ENCODE measurements at places on chromosomes 6 and 20. TPM values are rescaled to one million over a fixed set of nuclear protein-coding genes. Genes with fewer than 3 reads are reported as not detected.

The MYO6 gene
- total RNA-seq, result 16.8 TPM

The OXT gene
- total RNA-seq, result not detected

GRCh38 chr6:38577492-38577891, 62.2 kb downstream of the BTBD9 start:
- DNase-seq, result no peak

DNA sequence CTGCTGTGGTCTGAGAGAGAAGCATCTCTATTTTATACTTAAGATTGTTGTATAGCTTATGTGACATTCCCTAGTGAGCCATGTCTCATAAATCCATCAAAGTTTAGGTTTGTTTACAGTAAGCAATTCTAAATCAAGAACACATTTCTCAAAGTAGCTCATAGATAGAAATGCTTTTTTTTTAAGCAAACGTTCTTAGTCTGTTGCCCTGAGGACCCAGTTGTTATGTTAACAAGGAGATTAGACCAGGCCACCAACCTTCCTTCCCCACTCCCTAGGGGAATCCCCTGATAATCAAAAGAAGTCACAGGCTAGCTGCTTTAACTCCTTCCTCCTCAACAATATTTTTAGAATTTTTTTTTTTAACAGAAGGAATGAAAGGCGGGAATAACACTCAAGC, 169.0 kb downstream of the FUT9 start:
- DNase-seq, result no peak

DNA sequence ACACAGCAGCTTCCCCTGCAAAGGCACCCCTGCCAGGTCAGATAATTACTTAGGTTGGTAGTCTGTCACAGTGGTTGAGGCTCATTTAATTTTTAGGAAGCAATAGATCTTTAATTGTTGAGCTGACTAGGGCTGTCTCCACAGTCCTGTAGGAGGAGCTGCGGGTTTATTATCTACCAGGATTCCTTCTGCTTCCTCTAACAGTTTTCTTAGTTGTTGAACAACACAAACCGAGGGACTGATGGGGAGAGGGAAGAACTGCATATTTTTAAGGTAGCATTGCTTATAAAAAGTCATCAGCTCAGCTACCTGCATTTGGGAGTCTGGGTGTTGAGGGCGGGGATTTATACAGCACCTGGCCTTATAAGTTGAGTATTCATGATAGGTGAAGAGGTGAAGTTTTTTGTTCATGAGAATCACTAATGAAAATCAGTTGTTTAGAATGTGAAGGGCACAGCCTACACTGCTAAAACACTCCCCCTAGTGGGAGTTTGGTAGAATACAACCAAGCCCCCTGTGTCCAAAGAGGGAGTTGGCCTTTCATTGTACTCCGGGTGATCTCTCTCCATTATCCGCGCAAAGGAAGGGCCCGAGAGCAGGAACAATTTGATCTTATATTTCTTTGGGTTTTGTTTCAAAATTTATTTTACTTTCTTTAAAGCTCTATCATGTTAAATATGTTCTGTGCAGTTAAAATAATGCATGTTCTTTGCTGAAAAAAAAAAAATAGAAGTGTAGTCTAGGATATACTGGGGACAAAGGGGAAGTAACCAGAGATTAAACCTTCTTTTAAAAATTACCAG, 69.6 kb downstream of the SSR1 start:
- DNase-seq, result peak; percentile 94

GRCh38 chr6:133964052-133964451, 11.0 kb downstream of the TBPL1 start:
- DNase-seq, result peak; percentile 93

GRCh38 chr6:90621581-90621980, 34.7 kb upstream of the MAP3K7 start:
- no peak for DNase-seq

DNA sequence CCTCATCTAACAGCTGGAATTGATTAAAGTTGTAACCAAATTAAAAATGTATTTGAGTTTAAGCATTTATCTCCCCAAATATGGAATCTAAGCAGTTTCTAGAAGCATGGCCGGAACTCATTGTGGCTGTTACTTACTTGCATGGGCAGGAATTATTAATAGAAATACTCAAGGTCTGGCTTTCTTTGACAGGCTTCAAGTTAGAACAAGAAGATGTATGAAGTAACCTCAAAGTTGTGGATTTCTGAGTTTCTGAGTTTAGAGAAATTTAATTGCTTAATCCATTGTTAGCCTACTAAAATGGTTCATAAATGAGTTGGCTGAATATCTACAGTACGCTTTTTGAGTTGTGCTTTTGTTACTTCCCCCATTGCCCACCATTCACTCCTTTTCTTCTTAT, 7.7 kb downstream of the CARMIL1 start:
- no peak for DNase-seq

The PRIM2 gene
- total RNA-seq, result 35.1 TPM

GRCh38 chr20:5504061-5504739, 187.4 kb upstream of the PROKR2 start:
- peak; percentile 90 for DNase-seq

- peak; percentile 84 for DNase-seq
Measured at GRCh38 chr6:110625883-110626282, 149.5 kb upstream of the SLC22A16 start.

DNA sequence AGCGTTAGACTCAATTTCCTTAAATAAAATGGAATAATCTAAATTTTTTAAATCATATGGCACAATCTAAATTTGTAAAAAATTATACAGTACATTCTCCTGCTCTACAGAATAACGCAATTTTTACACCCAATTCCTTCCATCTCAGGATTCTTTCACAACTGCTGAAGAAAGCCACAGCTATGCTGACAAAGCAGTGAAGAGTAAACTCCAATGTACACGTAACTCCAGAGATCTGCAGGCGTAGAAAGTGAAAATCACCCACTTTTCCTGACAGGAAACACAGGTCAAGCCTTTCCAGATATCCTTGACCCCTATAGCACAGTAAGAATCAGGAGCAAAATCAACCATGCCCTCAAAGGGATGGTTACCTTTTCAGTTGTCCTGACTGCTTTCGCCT, 27.4 kb downstream of the EPHA7 start:
- no peak for DNase-seq

The MYCT1 gene
- total RNA-seq, result 0.29 TPM

GRCh38 chr6:72064399-72064975, 178.1 kb downstream of the RIMS1 start:
- DNase-seq, result no peak

DNA sequence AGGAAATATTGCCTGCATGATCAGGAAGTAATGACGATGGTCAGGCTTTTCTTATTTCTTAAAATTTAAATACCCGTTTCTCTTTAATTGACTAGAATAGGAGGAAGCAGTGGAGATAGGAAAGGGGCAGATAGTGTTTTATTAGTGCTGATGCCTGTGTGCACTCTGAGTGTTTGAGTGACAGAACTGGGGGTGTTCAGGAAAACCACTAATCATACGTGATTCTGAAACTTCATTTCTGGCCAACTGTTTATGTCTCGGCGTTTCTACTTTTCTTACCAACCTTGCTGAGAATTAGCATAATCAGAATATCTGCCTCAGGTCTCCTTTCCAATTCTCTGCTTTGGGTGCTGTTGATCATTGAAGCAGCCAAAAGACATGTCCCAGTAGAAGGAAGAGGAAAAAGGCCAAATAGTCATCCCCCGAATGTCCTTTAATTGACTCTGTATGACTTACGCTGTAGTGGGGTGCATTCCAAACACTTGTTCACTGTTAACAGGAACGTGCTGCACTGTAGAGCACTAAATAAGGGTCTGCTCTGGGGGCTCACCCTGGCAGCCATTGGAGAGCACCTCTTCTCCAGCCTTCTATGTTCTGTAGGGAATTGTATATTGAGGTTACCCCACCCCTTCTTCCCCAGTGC, 152.9 kb downstream of the JARID2 start:
- DNase-seq, result no peak

DNA sequence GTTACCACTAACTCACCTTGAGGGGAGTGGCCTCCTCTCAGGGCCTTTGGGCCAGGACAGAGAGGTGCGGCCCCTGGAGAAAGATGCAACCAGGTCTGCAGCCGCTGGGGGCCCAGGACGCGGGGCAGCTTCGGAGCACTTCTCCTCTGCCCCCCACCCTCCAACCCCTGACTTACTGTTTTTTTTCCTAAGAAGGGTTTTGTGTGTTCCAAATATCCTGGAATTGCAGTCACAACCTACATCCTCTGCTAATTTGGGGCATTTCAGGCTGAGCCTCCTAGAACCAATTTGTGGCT, 1.7 kb downstream of the LINC00237 start:
- no peak for DNase-seq

GRCh38 chr6:45691426-45691825, 313.7 kb upstream of the SUPT3H start:
- DNase-seq, result peak; percentile 25

Data from osteoblast (primary cell).